ENCODE measurements at places on chromosomes 1 and 21. TPM values are rescaled to one million over a fixed set of nuclear protein-coding genes. Genes with fewer than 3 reads are reported as not detected.

C2CD4D gene
- 0.73 TPM for total RNA-seq

- no peak for DNase-seq
- H3K4me1 ChIP-seq, result no peaks in the 10 kb centered on the region
- no peaks in the 10 kb centered on the region for H3K36me3 ChIP-seq
These were observed 47.0 kb upstream of the SDC3 start for GRCh38 chr1:30955448-30956015.

DNA sequence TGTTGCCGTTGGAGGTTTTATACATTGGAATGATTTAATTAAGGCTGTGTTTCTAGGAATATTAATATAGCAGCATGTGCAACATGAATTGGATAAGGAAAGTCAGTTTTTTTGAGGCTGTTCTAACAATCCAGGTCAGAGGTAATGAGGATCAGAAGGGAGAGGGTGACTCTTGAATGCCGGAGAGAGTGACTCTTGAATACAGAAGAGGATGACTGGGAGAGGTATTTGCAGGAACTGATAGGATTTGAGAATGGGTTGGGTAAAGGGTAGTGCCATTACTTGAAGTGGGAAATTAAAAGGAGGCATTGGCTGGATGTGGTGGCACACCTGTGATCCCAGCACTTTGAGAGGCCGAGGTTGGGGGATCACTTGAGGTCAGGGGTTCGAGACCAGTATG, 55.6 kb upstream of the MACF1 start:
- no peaks in the 10 kb centered on the region for H3K36me3 ChIP-seq
- no peaks in the 10 kb centered on the region for H3K27me3 ChIP-seq
- no peak for DNase-seq
- no peak overlapping the region for H3K4me3 ChIP-seq

DNA sequence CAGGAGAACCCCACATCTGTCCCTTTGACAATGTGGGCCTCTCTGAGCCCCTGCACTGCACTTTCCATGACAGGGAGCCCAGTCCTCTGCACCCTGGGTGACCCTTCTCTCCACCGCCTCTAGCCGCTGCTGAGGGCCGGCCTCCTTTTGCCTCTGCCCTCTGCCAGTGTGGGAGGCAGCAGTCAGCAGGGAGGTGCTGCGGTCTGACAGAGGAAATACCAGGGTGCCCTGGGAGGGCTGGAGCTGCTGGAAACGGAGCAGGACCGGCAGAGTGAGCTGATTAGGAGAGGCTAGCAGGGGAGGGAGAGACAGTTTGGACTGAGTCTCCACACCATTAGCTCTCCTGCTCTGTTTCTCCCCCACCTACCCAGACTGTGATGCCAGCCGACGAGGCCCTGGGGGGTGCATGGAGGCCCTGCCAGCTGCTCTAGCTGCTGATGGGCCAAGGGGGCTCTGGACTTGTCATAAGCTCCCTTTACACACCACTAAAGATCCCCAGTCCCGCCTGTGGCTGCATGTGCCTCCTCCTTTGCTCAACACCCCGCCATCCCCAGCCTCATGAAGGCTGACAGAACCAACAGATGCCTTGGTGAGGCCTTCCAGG, 171.1 kb upstream of the KLHDC7A start:
- no peak overlapping the region for H3K4me3 ChIP-seq
- H3K27me3 ChIP-seq, result no peaks in the 10 kb centered on the region
- H3K4me1 ChIP-seq, result no peaks in the 10 kb centered on the region
- no peaks in the 10 kb centered on the region for H3K36me3 ChIP-seq
- H3K27ac ChIP-seq, result no peak overlapping the region

- no peaks in the 10 kb centered on the region for H3K27me3 ChIP-seq
- no peak overlapping the region for H3K4me3 ChIP-seq
- H3K4me1 ChIP-seq, result peaks cover 3% of the 10 kb centered on the region
- H3K27ac ChIP-seq, result no peak overlapping the region
These were observed 92.1 kb upstream of the CD53 start for GRCh38 chr1:110780600-110781484.

BEND5 gene
- 3.2 TPM for total RNA-seq

- H3K27me3 ChIP-seq, result no peaks in the 10 kb centered on the region
- no peaks in the 10 kb centered on the region for H3K36me3 ChIP-seq
- H3K4me3 ChIP-seq, result no peak overlapping the region
- H3K27ac ChIP-seq, result no peak overlapping the region
- no peak for DNase-seq
These were observed 41.0 kb upstream of the ST6GALNAC5 start for GRCh38 chr1:76826072-76826845.

- no peak for DNase-seq
- H3K36me3 ChIP-seq, result no peaks in the 10 kb centered on the region
- no peaks in the 10 kb centered on the region for H3K27me3 ChIP-seq
- H3K27ac ChIP-seq, result peak overlapping the region; percentile 32
- no peak overlapping the region for H3K4me3 ChIP-seq
These were observed 70.9 kb upstream of the COL6A1 start for GRCh38 chr21:45910548-45911221.

COP1 gene
- total RNA-seq, result 68.1 TPM

ANKRD45 gene
- 0.33 TPM for total RNA-seq

DNA sequence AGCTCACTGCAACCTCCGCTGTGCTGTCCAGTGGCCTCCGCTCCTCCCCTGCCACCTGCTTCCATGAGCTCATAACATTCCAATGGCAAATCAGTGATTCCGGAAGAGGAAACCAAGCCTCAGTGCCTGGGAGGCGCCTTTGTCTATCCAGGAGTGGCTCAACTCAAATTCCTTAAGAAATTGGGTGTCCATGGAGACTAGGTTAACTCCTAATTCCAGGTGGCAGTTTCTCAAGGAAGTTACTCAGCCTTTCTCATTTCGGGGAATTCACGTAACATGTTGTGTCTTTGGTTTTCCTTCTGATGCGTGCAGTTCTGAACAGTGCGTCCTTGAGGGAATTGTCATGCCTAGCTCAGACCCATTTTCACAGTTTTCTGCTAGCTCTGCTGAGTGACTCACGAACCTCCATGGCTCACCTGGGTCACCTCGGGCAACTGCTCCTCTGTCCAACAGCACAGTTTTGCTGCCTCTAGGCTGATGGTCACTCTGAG, 89.9 kb upstream of the DSCAM start:
- H3K36me3 ChIP-seq, result no peaks in the 10 kb centered on the region
- no peak overlapping the region for H3K27ac ChIP-seq
- H3K27me3 ChIP-seq, result no peaks in the 10 kb centered on the region
- no peak for DNase-seq

LENEP gene
- not detected for total RNA-seq

GRCh38 chr21:35367553-35367952, 318.5 kb upstream of the RUNX1 start:
- H3K36me3 ChIP-seq, result no peaks in the 10 kb centered on the region
- H3K4me3 ChIP-seq, result no peak overlapping the region
- DNase-seq, result no peak
- H3K27me3 ChIP-seq, result no peaks in the 10 kb centered on the region
- H3K4me1 ChIP-seq, result no peaks in the 10 kb centered on the region

GRCh38 chr1:36400825-36401601, 3.3 kb upstream of the LSM10 start:
- H3K27me3 ChIP-seq, result no peaks in the 10 kb centered on the region
- H3K36me3 ChIP-seq, result no peaks in the 10 kb centered on the region
- peak; percentile 54 for DNase-seq
- H3K4me3 ChIP-seq, result peak overlapping the region; percentile 29

- no peak for DNase-seq
- peaks cover 7% of the 10 kb centered on the region for H3K4me1 ChIP-seq
- no peak overlapping the region for H3K27ac ChIP-seq
- no peaks in the 10 kb centered on the region for H3K36me3 ChIP-seq
- H3K27me3 ChIP-seq, result no peaks in the 10 kb centered on the region
These were observed 86.6 kb downstream of the PRDM2 start for GRCh38 chr1:13786541-13786940.

GRCh38 chr1:36327421-36328087, 4.1 kb upstream of the EVA1B start:
- H3K4me1 ChIP-seq, result peaks cover 3% of the 10 kb centered on the region
- DNase-seq, result no peak
- H3K27ac ChIP-seq, result peak overlapping the region; percentile 52
- H3K36me3 ChIP-seq, result no peaks in the 10 kb centered on the region

HSF2BP gene
- 0.32 TPM for total RNA-seq

- DNase-seq, result no peak
- no peak overlapping the region for H3K27ac ChIP-seq
- H3K4me1 ChIP-seq, result no peaks in the 10 kb centered on the region
- no peaks in the 10 kb centered on the region for H3K27me3 ChIP-seq
- H3K4me3 ChIP-seq, result no peak overlapping the region
These were observed 54.7 kb upstream of the MAN1A2 start for GRCh38 chr1:117312453-117313138.

GRCh38 chr1:64231153-64231552, 27.7 kb downstream of the UBE2U start:
- H3K27me3 ChIP-seq, result no peaks in the 10 kb centered on the region
- no peak overlapping the region for H3K4me3 ChIP-seq
- DNase-seq, result no peak
- H3K36me3 ChIP-seq, result no peaks in the 10 kb centered on the region
- no peaks in the 10 kb centered on the region for H3K4me1 ChIP-seq
- H3K27ac ChIP-seq, result no peak overlapping the region

DNA sequence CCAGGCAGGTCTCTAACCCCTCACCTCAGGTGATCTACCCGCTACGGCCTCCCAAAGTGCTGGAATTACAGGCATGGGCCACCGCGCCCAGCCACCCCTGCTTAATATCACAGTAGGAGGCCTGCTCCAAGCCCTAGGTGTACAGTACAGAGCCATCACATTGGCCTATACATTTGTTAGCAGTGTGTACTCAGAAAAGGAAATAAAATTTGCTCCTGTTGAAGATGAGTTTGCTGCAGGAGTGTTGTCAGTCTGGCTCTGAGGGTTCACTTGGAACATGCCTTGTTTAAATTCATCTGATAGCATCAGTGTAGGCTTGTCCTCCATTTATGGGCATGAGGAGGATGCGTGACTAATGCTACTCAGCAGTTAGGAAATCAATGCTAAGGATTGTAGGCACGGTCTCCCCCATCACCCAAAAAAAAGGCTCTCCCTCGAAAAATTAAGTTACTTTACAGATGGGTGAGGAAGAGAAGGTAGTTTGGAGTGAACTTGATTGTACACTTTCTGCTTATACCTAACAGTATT, 4.6 kb upstream of the ENAH start:
- H3K4me3 ChIP-seq, result no peak overlapping the region
- no peaks in the 10 kb centered on the region for H3K4me1 ChIP-seq
- DNase-seq, result no peak

DNA sequence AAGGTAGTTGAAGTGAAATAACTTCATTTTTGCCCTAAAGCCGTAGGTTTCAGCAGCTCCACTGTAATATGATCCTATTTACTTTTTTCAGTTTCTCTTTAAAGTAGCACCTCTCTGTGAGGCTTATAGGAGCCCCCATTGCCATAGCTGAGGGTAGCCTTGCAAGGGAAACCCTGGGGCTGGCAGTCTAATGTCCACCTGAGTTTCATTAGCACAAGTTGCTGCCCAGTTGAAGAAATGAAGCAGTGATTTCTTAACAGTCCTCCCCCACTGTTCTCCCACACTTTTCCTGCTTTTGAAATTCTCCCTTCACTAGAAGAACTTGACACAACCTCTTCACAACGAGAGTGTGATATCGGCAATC, 1.5 kb downstream of the HMCN1 start:
- H3K4me1 ChIP-seq, result no peaks in the 10 kb centered on the region
- DNase-seq, result no peak

TMEM269 gene
- total RNA-seq, result 0.59 TPM

ADORA1 gene
- total RNA-seq, result 14.5 TPM

- no peak overlapping the region for H3K4me3 ChIP-seq
- H3K4me1 ChIP-seq, result no peaks in the 10 kb centered on the region
- no peaks in the 10 kb centered on the region for H3K27me3 ChIP-seq
- no peak for DNase-seq
- H3K36me3 ChIP-seq, result no peaks in the 10 kb centered on the region
- H3K27ac ChIP-seq, result peak overlapping the region; percentile 71
These were observed 37.7 kb upstream of the IPO9 start for GRCh38 chr1:201791051-201791778.
